ENCODE measurements at places on chromosomes 7 and 10. TPM values are rescaled to one million over a fixed set of nuclear protein-coding genes. Genes with fewer than 3 reads are reported as not detected.

C10orf105 gene
- not detected for total RNA-seq

MRPS33 gene
- 49.5 TPM for total RNA-seq

GTF2I gene
- total RNA-seq, result 82.6 TPM

PLCE1 gene
- total RNA-seq, result 2.5 TPM

SGCE gene
- total RNA-seq, result 31.5 TPM

ECHDC3 gene
- total RNA-seq, result 7.9 TPM

CRYGN gene
- total RNA-seq, result 0.17 TPM

PARD3 gene
- 29.7 TPM for total RNA-seq

LHPP gene
- 2.6 TPM for total RNA-seq

HOXA11 gene
- total RNA-seq, result 7.7 TPM

CACNB2 gene
- total RNA-seq, result not detected

TMEM139 gene
- not detected for total RNA-seq
